Right renal pelvis (tissue), 4 donors: ENCODE measurements at places on chromosomes 2 and 18. TPM values are rescaled to one million over a fixed set of nuclear protein-coding genes. Genes with fewer than 3 reads are reported as not detected.

DNA sequence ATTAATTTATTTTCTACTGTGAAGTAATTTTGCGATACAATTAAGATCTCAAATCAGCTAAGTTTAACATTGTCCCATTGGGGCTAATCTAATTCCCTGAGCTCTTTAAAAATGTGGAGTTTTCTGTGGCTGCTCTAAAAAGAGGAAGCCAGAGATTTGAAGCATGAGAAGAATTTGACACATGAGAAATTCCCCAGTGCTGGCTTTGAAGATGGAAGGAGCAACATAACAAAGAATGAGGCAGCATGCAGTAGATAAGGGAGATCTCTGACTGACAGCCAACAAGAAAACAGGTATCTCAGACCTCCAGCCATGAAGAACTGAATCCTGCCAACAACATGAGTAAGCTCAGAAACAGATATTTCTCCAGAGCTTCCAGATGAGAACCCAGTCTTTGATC lies 308.4 kb downstream of the ZNF804A start:
- DNase-seq, result no peak

SRD5A2 gene
- polyA plus RNA-seq, result 0.06 TPM

DNA sequence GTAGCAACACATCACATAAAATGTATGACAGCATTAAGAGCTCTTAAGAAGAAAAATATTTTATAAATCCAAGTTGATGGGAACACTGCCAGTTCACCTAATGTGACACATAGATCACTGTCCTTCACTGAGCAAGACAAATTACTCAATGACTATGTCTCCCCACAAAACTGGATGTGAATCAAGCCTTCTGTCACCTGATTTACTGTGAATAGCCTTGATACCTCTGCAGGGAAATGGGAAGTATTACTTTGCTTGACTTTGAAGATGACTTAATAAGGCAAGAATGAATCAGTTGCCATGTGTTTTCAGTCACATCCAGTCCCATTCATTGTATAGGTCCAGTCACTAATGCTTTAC lies 94.6 kb downstream of the NYAP2 start:
- DNase-seq, result no peak

TBC1D8 gene
- 29.5 TPM for polyA plus RNA-seq

RNF144A gene
- 70.4 TPM for polyA plus RNA-seq

GRCh38 chr18:60978338-60978737 lies 354.9 kb upstream of the CDH20 start:
- DNase-seq, result peak; percentile 44

DNA sequence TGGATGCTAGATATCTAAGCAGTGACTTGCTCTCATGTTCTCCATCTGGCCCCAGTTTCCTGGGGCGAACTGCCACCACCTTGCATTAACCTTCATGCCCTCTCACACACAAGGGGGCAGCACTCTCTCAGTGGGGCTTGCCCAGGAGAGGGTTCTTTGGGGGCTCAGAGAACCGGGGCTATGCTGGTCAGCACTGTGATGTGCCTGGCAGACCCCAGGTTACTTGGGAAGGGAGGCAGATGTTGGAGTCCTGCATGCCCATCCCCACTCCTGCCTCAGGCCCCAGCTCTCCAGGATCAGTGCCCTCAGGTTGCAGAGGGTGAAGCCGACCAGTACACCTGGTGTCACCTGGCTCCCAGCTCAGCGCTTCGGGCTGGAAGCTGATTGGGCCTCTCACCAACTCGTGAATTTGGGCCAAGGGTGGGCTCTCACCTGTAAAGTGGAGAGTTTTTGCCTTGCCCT lies 396.2 kb upstream of the HS6ST1 start:
- no peak for DNase-seq

DNA sequence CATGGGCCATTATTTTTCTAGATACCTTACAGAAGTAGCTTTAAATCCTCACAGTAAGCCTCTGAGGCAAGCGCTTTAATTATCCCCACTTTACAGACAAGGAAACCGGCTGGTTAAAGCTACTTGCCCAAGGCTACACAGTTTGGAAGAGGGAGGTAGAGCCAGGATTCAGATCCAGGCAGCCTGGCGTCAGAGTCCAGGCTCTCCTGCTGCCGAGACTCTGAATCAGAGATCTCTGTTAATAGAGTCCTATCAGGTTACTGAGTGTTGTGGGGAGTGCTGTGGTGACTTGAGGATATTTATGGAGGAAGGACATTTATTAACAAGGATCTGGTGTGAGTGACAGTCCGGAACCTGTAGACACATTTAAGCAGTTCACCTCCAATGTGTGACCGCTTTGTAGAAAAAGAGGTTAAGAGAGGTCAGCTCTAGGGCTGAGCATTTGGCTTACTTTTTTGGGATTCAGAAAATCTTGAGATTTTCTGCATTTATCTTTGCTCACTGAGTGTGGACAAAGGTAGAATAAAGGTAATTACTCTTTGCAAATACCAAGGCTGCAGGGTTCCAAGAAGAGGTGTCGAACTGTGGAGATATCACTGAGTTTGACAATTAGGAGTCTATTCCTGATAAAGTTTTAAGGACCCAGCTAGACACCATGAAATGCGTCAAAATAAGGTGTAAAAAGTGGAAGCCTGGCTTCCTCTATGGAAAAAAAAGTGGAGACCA lies 1.6 kb upstream of the CEP192 start:
- no peak for DNase-seq

DNA sequence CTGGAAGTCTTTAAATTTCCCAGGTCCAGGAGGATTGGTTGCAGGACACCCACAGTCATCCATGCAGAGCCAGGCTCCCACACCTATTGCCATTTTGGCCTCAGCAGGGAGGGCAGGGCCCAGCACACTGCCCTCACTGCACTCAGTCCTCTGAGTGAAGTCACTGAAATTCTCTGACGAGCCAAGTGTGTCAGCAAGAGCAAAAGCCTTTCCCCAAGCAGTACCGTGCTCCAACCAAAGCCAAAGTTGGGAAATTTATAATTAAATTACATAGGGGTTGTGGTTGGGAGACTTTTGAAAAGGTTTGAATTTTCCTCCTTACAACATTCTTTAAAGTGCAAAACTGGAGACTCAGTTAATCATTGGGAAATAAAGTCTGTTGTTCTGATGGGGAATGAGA lies 98.5 kb upstream of the CD226 start:
- DNase-seq, result no peak

- no peak for DNase-seq
These were observed 173.5 kb downstream of the ACTR3 start for GRCh38 chr2:114063346-114063745.

DNA sequence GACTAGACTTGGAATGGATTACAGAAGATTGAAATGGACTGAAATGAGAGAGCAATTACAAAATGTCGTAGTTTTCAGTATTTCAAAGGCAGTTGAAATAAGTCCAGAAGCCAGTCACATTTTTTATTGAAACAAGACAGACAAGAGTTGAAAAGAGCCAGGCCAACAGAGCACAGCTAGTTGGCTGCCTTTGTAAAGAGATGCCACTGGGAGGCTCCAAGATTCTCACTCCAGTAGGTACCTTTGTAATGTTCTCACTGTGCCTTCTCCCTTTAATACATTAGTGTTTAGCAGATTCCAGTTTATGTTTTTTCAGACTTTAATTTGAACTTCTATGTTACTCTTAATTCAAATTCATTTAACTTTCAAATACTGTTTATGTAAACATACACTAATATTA lies 234.8 kb downstream of the DSEL start:
- no peak for DNase-seq

DNA sequence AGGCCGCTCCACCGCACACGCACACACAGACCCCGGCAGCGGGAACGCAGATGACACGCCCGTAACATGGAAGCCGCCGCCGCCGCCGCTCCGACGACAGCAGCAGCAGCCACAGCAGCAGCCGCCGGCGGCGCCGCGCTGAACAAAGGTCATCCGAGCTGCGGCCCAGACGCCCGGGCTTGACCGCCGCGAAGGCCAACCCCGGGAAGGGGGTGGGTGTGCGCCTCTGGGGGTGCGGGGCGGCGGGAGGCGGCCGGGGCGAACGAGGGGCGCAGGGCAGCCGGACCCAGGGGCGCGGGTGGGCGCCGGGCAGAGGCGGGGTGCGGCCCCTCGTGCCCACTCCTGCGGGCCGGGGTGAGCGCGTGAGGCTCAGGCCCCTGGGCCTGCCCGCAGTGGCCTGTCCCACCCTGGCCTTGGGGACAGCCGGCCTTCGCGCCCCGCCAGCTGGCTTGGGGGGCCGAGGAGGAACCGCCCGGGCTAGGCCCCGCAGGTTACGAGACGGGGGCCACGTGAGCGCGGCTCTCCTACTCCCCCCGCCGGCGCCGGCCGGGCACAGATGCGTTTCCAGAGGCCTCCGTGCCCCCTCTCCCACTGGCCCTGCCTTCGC lies 1.0 kb upstream of the ZNF532 start:
- no peak for DNase-seq

SNTG2 gene
- 2.0 TPM for polyA plus RNA-seq

DNA sequence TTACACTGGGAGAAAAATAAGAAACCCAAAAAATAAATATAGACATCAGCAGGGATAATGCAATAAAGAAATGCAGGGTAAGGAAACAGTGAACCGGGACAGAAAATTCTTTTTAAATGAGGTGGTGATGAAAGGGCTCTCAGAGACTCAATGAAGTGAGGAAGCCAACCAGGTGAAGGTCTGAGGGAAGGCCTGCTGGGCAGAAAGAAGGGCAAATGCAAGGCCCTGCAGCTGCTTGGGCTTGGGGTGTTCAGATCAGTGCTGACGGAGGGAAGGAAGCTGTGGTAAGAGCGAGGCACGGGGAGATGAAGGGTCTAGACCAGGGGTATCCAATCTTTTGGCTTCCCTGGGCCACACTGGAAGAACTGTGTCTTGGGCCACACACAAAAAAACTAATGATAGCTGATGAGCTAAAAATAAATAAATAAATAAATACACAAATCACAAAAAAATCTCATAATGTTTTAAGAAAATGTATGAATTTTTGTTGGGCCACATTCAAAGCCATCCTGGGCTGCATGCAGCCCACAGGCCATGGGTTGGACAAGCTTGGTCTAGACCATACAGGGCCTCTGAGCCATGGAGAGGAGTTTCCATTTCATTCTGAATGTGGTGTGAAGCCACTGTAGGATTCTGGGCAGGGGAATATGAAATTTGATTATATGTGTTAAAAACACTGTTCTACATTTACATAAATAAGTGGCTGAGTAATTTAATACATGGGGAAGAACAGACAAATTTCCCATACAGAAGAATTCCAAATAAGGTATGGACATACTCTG lies 96.3 kb upstream of the DNMT3A start:
- no peak for DNase-seq

TMBIM1 gene
- 90.9 TPM for polyA plus RNA-seq

BMP10 gene
- not detected for polyA plus RNA-seq

DNA sequence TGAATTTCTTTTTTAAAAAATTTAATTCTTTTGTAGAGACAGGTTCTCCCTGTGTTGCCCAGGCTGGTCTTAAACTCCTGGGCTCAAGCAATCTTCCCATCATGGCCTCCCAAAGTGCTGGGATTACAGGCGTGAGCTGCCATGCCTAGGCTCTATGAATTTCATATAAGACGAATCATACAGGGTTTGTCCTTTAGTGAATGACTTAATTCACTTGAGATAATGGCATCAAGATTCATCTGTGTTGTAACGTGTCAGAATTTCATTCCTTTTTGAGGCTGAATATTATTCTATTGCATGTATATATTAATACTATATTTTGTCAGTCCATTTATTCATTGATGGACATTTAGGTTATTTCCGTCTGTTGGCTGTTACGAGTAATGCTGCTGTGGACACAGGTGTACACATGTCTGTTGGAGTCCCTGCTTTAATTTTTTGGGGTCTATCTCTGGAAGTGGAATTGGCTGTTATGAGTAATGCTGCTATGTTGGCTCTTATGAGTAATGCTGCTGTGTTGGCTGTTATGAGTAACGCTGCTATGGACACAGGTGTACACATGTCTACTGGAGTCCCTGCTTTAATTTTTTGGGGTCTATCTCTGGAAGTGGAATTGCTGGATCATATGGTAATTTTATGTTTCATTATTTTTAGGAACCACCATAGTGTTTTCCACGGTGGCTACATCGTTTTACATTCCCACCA lies 210.6 kb downstream of the CAMKMT start:
- no peak for DNase-seq

GRCh38 chr2:112887964-112888749 lies 22.8 kb upstream of the IL37 start:
- no peak for DNase-seq

CD207 gene
- polyA plus RNA-seq, result 0.08 TPM

TUBA3E gene
- polyA plus RNA-seq, result not detected

DNA sequence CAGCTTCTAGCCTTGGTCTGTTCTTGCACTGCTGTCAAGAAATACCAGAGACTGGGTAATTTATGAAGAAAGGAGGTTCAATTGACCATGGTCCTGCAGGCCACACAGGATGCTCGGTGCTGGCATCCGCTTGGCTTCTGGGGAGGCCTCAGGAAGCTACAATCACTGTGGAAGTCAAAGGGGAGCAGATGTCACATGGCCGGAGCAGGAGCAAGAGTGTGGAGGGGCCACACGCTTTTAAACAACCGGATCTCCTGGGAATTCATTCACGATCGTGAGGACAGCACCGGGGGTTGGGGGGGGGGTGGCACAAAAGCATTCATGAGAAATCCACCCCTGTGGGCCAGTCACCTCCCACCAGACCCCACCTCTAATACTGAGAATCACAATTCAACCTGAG lies 850.4 kb upstream of the SALL3 start:
- no peak for DNase-seq

KIAA2012 gene
- 0.11 TPM for polyA plus RNA-seq

GRCh38 chr2:163752267-163752666 lies 16.5 kb upstream of the FIGN start:
- DNase-seq, result no peak

- no peak for DNase-seq
These were observed 43.5 kb downstream of the PSTPIP2 start for GRCh38 chr18:46028536-46028891.

- no peak for DNase-seq
These were observed 172.3 kb downstream of the CELF4 start for GRCh38 chr18:37393221-37393827.

DNA sequence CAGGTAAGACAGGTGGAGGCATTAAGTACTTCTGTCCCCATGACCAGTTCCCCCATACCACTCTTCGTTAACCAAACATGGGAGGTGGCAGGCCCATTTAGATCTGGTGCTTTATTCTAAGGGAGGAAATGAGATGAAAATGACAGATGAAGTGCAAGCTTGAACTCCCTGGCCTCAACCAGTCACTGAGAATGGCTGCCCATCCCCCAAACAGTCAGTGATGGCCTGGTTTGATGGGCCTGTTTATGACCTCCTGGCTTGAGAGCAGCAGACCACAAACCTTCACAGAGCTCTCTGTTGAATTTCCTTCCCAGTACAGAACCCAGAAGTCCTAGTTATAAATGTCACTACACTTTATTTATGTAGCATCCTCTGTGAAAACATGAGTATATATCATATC lies 31.1 kb downstream of the EPAS1 start:
- no peak for DNase-seq
